Pons (tissue), 1 donor: ENCODE measurements at places on chromosomes 6 and 20.

DNA sequence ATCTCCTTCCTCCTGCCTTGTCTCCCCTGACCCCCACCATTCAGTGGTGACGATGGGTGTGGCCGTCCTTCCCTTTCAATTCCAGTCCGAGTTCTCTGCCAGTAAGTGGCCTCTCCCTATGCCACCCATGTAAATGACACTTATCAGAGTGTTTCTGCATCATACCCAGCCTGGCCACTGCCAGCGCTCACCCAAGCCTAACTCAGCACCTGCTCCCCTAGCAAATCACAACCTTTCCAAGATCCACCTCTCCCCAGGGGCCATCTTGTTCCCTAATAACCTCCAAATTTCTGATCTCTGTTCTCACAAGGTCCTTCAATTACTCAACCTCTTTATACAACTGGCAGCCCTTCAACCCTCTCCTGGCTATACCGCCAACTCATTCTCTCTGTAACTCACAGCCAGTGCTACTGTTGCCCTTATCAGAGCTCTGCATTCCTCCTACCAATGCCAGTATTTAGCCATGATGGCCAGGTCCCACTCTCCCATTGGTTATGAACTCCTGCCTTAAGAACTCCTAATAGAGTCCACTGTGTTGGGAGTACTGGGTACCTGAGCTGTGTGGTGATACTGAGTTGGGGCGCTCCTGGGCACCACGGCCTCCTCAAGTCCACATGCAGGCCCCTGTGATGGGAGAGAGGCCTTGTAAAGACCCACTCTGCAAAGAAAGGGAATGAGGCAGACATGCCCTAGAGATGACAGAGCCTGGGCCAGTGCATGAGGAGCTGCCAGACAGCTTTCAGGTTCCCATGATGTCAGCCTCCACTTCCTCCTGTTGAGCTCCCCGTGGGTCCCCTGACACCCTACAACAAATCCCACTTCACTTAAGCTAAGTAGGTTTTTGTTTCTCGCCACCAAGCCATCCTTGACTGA, 187.4 kb upstream of the RREB1 start:
- no peak for DNase-seq

GRCh38 chr6:36967301-36967700, 12.8 kb downstream of the PI16 start:
- no peak for DNase-seq

GRCh38 chr20:62412194-62413024, 5.3 kb upstream of the CABLES2 start:
- DNase-seq = no peak

- no peak for DNase-seq
Observed at GRCh38 chr6:155408981-155409380, 46.7 kb downstream of the NOX3 start.

DNA sequence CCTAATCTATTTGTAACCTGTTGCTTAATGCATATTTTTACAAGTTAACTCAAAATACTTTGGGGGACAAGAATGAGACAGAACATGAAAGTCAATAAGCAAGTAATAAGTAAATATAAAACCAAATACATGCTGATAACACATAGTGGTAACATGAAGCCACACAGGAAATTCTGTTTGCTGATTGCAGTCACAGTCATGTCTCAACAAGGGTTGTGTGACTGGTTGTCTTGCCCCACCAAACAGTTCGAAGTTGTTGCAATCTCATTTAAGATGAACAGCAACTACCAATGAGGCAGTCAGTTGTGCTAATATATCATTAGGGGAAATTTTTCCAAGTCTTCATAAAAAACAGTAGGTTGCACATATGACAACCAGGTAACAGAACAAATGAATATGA, 14.5 kb downstream of the CD24 start:
- no peak for DNase-seq

DNA sequence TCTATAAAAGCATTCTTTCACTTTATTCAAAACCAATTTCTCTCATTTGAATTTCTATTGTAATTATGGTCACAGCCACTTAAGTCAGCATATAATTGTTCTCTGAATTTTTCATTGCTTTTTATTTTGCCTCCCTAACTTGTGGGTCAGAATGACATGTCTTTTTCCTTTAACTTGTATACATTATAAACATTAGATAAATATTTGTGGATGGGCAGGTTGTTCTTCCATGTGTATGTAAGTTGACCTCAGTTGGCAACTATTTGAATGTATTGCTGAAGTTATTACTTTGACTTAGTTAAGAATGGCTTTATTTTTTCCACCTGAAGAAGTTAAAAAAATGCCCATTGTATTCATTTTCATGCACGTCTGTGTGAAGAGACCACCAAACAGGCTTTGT, 83.0 kb upstream of the MAP3K7 start:
- no peak for DNase-seq
